Fibroblast of lung (primary cell): ENCODE measurements at places on chromosomes 16 and 17. TPM values are rescaled to one million over a fixed set of nuclear protein-coding genes. Genes with fewer than 3 reads are reported as not detected.

The IRF8 gene
- 0.26 TPM in 1 of 2 replicates, not detected in the other for total RNA-seq

The PRSS33 gene
- total RNA-seq, result not detected in 2 replicates

The RBFOX1 gene
- total RNA-seq, result not detected in 2 replicates

The IRX3 gene
- total RNA-seq, result 0.33 and 0.77 TPM in 2 replicates

The MPP2 gene
- 1.3 and 2.1 TPM in 2 replicates for total RNA-seq

The TTYH2 gene
- total RNA-seq, result 0.77 and 0.99 TPM in 2 replicates

The KRTAP4-9 gene
- total RNA-seq, result not detected in 2 replicates

The KRT32 gene
- total RNA-seq, result under 0.01 TPM in 2 replicates

The ALOX12 gene
- 0.17 and 0.26 TPM in 2 replicates for total RNA-seq

The KCNJ18 gene
- not detected in 2 replicates for total RNA-seq

The AMFR gene
- 350 and 413 TPM in 2 replicates for total RNA-seq

The TEX19 gene
- 0.17 TPM in 1 of 2 replicates, not detected in the other for total RNA-seq

The VPS25 gene
- total RNA-seq, result 43.6 and 44.7 TPM in 2 replicates

The RRAD gene
- total RNA-seq, result 41.1 and 83.7 TPM in 2 replicates

The ABCA8 gene
- 42.6 and 47.2 TPM in 2 replicates for total RNA-seq

The PPP1R1B gene
- under 0.01 and 0.26 TPM in 2 replicates for total RNA-seq
